ENCODE measurements at places on chromosomes 11 and 22.

DNA sequence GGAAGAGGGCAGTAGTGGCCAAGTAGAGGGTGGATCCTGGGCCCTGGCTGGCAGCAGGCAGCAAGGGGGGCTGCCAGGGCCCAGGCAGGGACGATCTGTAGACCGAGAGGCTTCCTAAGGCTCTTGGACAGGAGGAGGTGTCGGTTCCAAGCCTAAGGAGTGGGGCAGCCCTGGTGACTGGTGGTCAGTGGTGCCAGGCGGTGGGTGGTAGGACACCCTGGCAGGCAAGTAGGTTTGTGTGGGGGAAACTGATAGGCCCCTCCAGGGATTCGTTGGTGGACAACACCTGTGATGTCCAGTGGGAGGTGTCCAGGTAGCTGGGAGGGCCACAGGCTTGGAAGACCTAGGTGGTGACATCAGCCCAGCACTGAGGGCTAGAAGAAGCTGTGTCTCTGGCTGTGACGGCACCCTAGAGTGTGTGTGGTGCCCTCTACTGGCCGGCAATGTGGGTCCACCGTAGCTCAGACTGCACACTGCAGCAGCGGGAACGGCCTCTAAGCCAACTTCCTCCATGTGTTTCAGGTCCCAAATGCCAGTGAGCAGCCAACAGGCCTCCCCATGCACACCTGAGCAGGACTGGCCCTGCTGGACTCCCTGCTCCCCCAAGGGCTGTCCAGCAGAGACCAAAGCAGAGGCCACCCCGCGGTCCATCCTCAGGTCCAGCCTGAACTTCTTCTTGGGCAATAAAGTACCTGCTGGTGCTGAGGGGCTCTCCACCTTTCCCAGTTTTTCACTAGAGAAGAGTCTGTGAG, 9.4 kb upstream of the SAMM50 start:
- DNase-seq: peak; percentile 55

- no peak for DNase-seq
Measured at GRCh38 chr22:19005905-19006304, 69.8 kb upstream of the PRODH start.

GRCh38 chr22:22770280-22770871, 117.2 kb upstream of the IGLL5 start:
- peak; percentile 60 for DNase-seq

DNA sequence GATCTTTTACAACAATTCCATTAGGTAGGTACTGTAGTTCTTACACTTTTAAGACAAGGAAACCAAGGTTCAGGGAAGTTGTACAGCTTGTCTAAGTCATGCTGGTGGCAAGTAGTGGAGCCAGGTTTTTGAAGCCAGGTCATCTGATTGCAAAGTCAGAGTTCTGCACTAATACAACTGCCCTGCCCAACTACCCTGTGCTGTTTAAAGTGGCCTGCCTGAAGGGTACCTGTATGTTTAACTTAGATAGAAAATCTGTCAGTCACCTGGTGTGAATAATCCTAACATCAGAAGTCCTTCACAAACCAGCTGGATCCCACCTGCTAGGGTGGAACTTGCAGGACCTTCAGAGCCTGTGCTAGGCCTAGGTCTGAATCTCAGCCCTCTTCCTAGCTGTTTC, 44.2 kb downstream of the ARFGAP2 start:
- no peak for DNase-seq

- peak; percentile 72 for DNase-seq
Measured at GRCh38 chr11:118908901-118909618, 16.7 kb downstream of the BCL9L start.

DNA sequence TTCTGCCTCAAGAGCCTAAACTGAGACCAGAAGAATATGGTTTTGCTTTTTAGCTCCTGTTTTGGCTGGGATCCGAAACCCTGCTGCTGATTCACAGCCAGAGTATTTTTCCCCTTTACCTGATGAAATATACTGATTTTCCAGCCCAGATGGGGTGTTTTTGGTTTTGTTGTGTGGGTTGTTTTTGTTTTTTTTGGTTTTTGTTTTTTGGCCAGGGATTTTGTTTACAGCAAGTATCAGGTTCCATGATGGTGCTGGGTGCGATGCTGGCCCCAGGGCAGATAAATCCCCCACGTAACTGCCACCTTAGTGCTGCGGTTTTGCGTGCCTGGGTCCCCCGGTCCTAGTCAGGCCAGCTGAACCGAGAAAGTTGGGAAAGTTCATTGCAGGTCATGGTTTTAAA, 103.7 kb downstream of the ZBTB16 start:
- DNase-seq: no peak

DNA sequence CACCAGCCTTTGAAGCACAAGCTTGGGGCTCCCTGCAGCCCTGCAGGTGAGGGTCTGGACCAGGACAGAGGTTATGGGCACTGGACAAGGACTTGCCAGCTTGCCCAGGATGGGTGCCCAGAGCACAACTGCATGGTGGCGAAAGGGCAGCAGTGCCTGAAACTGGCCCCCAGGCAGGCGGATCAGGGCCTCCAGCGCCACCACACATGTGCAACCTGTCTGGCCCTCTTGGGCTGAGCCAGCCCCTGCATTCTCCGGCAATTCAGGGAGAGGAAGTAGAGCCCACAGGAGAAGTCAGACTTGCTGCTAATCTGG, 18.8 kb downstream of the MB start:
- no peak for DNase-seq

GRCh38 chr11:19258641-19259230, 18.0 kb upstream of the E2F8 start:
- no peak for DNase-seq

GRCh38 chr22:36425977-36426523, 38.3 kb upstream of the MYH9 start:
- DNase-seq: no peak

- DNase-seq: peak; percentile 65
Measured at GRCh38 chr11:47143322-47143721, 33.4 kb downstream of the ARFGAP2 start.

GRCh38 chr11:78791254-78791653, 216.6 kb upstream of the NARS2 start:
- no peak for DNase-seq

DNA sequence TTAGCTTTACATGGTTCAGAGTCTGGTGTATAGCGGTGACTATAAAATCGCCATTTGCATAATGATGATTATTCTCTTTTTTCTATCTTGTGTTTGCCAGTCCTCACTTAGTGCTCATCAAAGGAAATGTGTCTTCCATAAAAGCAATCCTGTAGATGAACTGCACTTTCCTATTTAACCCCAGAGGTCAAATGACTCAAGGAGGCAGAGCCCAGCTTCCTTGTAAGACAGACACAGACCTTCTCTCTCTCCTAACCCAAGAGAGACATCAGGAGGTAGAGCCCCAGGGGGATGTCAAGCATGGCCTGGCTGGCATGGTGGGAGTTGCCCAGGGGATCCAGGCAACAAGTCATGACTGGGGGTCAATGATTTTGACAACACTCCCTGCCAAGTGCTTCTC, 46.9 kb upstream of the CRTAM start:
- no peak for DNase-seq

GRCh38 chr11:76830639-76831327, 29.9 kb upstream of the ACER3 start:
- no peak for DNase-seq

DNA sequence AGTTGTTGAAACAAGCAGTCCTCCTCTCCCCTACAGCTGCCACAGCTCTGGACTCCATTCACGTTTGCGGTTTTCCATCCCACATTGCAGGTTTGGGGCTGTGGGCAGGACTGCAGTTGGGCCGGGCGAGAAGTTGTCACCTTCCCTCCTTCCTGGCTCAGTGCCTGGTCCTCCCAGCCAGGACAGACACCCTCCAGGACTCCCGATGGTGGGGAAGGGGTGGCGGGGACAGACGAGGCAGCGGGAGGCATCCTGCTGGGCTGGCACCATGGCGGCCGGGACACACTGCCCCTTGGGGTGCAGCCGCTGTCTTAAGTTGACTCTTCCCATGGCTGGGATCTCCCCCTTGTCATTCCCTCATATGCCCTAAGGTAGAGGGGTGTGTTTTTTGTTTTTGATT, 615.2 kb downstream of the BRD1 start:
- DNase-seq: no peak

- DNase-seq: no peak
Measured at GRCh38 chr22:23715806-23716375, 25.1 kb downstream of the RGL4 start.

GRCh38 chr11:109783840-109784239, 309.4 kb upstream of the ZC3H12C start:
- DNase-seq: no peak

DNA sequence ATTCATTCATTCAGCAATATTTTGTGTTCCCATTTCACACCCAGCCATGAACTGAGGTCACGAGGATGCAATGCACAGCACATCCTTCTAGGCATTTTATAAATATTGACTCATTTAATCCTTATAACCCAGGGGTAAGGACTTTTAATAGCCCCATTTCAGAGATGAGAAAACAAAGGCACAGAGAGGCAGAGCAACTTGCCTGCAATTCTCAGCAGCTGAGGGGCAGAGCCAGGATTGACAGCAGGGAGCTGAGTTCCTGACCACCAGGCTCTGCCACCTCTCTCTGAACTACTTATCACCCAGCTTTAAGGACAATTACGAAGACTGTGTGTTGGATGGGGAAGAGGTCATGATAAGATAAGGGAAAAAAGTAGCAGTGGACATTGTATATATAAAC, 12.8 kb upstream of the FGF3 start:
- DNase-seq: no peak

- DNase-seq: no peak
Measured at GRCh38 chr11:117044287-117045035, 53.8 kb downstream of the SIK3 start.

- DNase-seq: no peak
Measured at GRCh38 chr11:102661040-102661439, 35.9 kb upstream of the MMP20 start.

DNA sequence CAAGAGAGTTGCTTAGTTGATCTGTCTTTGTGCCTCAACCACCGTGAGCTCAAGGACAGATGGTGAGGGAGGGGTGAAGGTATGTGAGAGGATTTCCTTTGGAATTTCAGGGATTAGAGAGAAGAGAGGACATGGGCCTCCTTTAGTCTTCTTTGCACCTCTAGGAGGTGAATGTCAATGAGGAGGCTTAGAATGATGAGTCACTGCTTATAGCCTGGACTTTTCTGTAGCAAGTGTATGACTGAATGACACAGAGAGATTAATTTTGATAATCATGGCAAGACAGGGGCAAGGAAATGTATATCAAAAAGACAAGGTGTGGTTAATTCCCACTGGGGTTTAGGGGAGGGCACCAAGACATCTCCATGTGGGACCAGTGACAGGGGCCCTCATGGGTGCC, 947.3 kb upstream of the TENM4 start:
- DNase-seq: no peak

DNA sequence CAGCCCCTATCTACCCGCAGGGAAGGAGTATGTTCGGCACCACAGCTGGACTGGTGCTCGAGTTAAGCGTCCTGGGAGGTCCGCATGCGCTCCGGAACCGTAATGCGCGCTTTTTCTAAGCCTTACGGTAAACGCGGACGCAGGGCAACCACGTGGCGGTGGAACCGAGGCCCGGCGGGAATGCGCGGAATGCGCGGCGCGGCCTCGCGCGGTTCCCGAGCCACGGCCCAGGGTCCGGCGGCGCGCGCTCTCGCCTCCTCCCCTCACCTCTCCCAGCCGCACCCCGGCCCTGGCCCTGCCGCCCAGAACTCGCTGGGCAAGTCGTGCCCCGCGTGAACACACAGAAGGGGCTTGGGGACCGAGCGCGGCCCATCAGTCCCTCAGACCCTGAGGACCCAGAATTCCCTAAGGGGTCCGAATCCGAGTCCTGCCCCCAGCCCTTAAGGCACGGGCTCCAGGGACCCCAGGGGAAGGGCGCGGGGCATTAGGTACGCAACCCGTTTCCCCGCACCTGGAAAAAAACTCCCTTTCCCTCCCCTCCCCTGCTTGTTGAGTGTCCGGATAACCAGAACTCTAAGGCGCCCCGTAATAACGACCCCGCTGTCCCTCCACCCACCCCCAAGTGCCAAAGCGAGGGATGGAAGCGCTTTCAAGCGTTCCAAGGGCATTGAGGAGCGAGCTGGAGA, 4.3 kb upstream of the CCND1 start:
- peak; percentile 82 for DNase-seq

- DNase-seq: no peak
Measured at GRCh38 chr22:30565341-30565740, 9.1 kb downstream of the GAL3ST1 start.

DNA sequence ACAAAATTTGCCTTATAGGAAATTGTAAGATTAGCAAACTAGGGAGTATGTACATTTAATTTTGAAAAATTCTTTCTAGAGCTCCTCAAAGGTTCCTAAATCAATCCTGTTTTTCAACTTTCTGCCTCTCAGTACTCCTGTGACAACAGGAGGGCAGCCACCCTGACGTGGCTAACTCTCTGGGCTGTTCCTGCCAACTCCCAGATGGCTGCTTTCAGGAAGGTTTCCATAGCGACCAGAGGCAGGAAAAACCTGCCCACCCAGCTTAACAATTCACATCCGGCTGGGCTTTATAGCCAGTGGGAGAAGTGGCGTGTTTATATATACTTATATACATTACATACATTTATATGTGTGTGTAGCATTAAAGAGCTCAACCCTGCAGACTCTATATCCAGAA, 26.5 kb downstream of the SGSM3 start:
- DNase-seq: peak; percentile 71

GRCh38 chr11:67700141-67700540, 25.7 kb upstream of the ALDH3B2 start:
- no peak for DNase-seq

GRCh38 chr11:7759010-7759409, 37.7 kb downstream of the OR5P2 start:
- no peak for DNase-seq

DNA sequence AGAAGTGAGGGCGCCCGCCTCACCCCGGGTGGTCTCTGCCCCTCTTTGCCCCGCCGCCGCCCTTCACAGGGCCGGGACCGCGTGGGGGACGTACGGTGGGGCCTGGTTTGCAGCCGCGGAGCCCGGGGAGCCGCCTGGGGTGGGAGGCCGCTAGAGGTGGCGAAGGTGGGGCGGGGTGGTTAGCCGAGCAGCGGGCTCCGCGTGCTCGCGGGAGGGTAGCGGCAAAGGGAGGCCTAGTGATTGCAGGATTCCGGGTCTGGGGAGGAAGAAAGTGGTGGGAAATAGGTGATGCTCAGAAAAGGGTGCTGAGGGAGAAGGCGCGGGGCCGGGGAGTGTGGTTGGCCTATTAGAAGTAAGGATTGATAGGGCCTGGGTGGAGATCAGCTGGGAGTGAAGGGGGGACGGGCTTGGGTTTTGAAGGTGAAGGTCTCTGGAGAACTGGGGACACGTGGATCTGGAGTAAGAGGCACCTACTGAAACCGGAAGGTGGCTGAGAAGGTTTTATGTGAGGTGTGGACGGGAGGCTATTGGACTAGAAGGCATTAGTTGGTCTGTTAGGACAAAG, 571 bp downstream of the FAR1 start:
- DNase-seq: no peak

- DNase-seq: no peak
Measured at GRCh38 chr11:12017865-12018453, 9.5 kb upstream of the DKK3 start.

DNA sequence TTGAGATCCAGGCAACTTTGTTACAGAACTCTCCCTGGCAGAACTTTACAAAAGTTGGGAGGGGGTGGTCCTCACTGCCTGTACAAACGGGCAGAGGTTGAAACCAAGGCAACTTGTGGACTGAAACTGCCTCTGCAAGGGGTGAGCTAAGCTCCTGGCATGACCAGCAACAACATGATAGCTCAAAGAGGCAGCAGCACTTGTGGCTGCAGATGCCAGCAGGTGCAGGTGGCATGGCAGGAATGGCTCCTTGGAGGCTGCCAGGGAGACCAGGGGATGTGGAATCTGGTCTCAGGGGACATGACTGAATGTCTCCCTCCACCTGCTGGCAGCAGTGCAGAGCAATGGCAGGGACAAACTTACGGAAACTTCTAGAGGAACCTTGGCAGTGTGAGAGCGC, 38.8 kb upstream of the PHF21A start:
- no peak for DNase-seq

GRCh38 chr22:37804881-37805809, 2.6 kb upstream of the GCAT start:
- peak; percentile 91 for DNase-seq

Measured in mucosa of gallbladder (tissue), 1 donor.